ENCODE measurements at places on chromosomes 16 and 17. TPM values are rescaled to one million over a fixed set of nuclear protein-coding genes. Genes with fewer than 3 reads are reported as not detected.
A peak's percentile ranks its signal among the peaks of the same experiment; 100 is the strongest.

GRCh38 chr17:1168533-1169220 is 11.1 kb downstream of the ABR start:
- DNase-seq, result no peak

DNA sequence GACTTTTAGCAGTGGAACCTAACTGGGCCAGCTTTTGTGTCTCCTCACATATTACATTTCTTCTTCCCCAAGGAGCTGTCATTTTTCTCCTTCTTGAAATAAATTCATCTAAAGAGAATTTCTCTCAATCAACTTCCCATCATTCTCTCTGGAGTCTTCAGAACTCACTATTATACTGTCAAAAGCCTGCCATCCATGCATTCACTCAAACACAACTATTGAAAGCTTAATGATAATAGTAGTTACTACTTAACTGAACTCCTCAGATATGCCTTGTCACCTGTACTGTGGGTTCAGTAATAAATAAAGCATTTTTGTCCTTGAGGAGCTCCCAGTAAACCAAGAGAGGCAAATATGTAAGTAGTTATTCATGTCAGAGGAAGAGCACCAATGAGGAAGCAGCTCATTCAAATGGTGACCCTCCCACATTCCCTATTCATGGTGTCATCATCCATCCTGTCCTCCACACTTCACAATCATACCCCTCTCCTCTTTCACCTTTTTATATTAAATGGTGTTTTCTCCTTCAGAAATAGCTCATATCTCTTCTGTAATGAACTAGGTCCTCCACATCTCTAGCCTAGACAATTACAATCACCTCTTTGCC is 162.6 kb downstream of the CA10 start:
- no peak for DNase-seq

DNA sequence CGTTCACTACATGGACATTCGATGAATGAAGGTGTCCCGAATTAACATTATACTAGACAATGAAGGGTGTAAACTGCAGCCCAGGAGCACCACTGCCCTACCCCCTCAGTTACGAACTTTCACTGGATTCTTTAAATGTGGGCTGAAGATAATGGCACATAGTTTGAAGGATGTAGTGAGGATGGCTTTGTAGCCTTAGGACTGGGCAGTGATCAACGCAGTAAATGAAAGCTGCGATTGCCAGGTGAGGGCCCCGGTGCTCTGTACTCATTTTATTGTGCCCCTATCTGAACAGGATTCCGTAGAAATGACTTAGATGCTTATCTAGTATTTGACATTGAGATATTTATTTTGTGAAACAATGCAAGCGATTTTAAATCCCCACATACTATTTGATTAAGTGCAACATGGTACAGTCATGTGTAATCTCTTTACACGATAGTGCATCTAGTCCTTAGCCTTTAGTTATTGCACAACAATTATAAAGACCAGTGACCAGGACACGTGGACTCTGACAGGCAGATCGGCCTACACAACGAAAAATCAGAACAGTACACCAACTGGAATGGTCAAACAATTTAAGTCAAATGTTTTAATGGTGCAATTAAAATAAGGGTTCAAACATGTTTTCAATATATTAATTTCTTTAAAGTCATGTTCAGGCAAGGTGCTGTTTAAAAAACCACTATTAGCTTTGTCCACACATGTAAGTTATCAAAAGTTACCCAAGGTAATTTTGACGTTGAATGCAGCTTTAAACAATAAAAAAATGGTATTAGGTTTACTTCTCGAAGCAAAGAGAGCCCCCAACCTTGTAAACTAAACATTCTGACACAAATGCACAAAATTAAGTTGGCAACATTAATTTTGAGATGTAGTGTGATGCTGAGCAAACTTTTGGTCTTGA is 17.4 kb upstream of the ERN1 start:
- DNase-seq, result no peak

DNA sequence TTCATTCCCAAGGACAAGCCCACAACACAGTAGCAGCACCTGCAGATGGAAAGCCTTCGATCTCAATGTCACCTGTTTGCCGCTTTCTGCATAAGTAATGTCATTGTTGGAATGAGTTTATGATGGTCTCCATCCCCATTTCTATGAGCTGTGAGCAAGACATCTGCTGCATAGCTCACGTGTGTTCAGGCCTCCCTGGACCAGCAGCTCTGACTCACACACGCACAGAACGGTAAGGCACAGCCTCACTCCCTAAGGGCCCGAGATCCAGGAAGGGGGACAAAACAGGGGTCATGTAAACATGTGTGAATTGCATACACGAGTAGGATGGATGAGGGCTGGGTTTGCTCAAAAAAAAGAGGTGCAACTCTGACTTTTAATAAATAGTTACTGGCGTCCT is 223.1 kb downstream of the SOX9 start:
- DNase-seq, result no peak

Gene PLEKHG4
- total RNA-seq, result 21.0 TPM

DNA sequence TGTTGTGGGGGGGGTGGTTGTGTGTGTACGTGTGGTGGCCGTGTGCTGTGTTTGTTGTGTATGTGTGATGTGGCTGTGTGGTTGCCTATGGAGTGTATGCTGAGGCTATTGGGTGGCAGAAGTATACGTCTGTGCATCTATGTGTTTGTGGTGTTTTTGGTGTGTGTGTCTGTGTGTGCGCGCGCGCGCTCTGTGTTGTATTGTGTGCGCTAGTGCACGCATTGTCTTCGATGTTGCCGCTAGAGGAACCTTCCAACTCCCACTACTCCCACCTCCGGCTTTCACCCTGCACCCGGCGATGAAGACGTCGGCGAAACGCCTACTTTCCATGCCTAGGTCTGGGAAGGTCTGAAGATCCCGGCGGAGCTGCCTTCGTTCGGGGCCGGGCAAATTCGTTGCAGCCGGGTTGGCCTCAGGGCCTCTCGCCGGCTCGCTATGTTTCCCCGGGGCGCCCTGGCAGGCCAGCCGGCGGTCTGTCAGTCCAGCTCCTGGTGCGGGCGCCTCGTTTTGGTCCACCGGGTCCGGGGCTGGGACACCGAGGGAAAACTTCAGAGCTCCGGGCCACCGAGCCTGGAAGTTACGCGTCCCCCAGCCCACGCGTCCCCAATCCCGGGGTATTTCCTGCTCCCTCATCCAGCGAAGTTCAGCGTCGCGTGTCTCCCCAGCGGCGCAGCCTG is 5.2 kb upstream of the DLX4 start:
- DNase-seq, result no peak

GRCh38 chr17:80218391-80218790 is 1.7 kb downstream of the SGSH start:
- DNase-seq, result no peak

Gene DLX4
- 1.2 TPM for total RNA-seq

DNA sequence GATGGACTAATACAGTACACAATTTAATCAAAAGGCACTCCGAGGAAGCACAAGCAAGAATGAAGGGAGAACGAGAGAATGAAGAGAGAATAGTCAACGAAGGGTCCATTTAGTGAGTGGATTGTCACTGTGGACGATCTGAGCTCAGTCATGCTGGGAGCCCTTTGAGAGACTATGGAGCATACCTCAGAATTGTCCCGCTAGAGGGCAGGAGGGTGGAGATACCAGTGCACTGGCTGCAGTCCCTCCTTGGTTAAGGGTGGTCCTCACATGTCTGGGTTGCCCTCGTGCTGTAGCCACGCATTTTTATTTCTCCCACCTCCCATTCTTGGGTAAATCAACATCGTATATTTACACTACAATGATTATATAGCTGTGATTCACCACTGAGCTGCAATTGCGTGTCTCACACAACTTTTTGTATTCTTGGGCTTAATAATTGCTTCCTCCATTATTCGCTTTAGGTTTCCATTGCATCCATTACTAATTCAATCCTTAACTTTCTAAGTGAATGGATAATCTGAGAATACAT is 33.2 kb upstream of the FAM20A start:
- DNase-seq, result no peak

DNA sequence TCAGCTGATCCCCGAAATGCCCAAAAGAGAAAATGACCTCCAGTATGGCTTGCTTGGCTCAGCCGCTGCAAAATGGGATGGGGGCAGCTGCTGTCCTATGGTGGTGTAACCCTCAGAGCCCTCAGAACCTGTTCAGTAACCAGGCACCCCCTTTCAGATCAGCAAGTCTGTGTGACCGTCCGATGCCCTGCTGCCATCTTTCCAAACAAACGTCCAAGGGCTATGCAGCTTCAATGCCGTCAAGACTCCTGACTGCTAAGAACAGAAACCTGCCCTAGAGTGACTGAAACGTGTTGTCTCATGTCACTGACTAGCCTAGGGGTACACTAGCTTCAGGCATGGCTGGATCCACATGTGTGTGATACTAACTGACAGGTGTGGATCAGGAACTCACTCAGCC is 70.4 kb downstream of the GNAO1 start:
- DNase-seq, result no peak

DNA sequence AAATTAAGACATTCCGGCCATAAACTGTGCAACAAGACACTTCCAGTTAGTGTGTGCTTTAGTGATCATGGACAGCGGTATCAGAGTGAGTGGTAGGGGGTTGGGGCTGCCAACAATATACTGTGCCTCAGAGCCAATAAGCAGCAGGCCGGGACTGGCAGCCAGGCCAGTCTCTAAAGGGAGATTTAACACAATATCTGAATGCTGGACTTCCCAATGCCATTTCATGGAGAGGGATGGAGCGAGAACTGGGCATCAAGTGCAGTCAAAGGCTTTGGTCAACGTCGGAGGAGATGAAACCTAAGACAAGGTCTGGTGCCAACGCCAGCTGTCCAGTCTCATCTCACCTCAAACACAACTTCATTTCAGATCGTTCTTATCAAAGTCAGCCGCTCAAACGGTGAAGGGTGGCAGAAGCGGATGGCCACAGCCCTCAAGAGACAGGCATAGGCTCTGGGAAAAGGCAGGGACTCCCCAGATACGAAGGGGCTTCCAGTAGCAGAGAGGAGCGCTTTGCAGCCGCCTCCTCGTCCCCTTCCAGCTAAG is 935 bp downstream of the USP32 start:
- peak; percentile 60 for DNase-seq

- DNase-seq, result no peak
Measured at GRCh38 chr16:1069154-1069553, 3.4 kb upstream of the SSTR5 start.

Gene CLCN7
- 29.5 TPM for total RNA-seq

DNA sequence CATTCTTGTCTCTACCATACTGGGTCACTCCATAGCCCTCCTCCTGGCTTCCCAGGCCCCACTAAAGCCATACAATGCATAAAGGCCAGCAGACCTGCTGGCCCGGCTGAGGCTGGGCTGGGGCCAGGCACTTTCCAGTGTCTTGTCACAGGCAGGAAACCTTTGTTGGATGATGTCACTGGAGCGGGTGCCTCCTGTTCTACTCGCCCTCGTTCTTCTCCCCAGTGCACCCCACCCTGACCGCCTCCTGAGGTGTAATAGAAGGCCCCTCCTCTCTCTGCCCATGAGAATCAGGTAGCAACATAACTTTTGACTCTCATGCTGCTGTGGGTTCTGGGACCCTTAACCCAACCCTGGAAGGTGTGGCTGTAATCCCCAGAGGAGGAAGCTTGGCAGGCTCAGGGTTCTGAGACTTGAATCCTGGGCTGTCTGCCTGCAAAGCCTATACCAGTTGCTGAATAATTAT is 54.2 kb upstream of the IL34 start:
- peak; percentile 35 for DNase-seq

- peak; percentile 70 for DNase-seq
Measured at GRCh38 chr16:67857547-67858233, 10.2 kb upstream of the CENPT start.

GRCh38 chr17:61218438-61218837 is 181.2 kb upstream of the TBX2 start:
- DNase-seq, result no peak

- DNase-seq, result no peak
Measured at GRCh38 chr16:85753976-85754375, 3.1 kb upstream of the C16orf74 start.

Gene KRT27
- total RNA-seq, result not detected

- no peak for DNase-seq
Measured at GRCh38 chr16:21163576-21163975, 5.1 kb downstream of the LDAF1 start.

Gene PLXDC1
- 13.1 TPM for total RNA-seq

Gene EFNB3
- 2.3 TPM for total RNA-seq

DNA sequence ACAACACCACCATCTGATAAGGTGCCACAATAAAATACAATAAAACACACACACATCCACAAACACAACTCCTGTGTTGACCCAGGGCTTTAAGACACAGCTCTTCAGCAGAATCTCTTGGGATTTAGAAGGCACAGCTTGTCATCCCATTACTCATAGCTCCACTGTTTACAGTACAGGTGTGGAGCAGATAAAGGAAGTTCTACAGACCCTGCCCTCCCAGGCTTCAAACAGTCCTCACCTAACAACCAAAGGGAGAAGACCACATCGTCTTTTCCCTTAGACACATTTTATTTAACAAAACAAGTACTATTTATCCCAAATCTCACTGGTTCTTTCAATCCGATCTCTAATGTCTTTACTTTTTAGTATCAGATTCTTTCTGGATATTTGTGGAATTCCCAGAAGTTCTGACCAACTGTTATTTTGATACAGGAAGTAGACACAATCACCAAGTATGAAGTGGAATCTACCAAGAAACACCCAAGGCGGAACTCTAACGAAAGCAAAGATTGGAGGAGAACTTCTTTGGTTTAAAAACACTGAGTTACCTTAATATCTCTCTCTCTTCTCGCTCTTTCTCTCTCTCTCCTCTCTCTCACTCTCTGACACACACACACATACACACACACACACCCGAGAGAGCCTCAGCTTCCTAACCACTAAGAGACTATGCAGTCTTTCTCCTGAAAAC is 46.1 kb downstream of the CYTH1 start:
- peak; percentile 33 for DNase-seq

GRCh38 chr16:27355610-27356009 is 41.8 kb downstream of the IL4R start:
- DNase-seq, result no peak

DNA sequence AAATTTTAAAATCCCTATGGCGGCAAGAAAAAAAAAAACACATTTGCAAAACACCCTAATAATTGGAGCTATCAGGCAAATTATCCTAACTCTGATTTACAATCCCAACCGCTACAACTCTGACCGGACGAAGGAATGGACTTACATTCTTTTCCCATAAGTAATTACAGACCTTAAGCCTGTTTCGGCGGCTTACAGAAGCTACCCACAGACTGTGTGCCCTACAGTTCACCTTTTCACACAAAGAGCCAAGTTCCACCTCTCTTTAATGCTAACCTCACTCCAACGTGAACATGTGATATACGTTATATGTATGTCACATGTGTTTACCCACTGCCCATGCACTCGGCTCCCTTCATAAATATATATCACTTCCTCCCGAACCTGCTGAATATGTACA is 8.7 kb upstream of the MEAK7 start:
- DNase-seq, result no peak

DNA sequence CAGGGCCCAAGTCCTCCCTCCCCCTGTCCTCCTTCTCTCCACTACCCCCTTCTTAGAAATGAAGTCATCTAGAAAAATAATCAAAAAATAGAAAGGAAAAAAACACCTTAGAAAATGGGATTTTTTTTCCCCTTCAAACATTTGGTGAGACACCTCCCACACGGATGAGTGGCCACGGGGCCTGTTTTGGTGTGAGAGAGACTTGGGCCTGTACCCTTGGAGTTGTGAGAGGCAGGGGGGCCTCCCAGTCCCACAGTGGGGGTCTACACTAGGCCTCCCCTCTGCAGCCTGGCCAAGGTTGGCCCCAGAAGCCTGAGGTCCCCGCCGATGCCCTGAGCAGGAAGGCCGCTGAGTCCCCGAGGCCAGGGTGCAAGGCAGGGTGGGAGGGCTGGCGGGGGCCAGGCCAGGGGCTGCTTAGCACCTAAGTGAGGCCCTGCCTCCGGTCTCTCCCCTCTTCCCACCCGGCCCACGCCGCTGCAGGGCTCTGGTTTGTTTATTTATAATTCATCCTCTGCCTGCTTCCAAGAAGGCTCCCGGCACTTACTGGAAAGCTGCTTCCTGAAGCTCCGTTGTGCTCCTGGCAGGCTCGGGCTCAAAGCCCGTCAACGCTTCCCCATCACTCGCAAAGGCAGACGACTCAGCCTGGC is 26.4 kb downstream of the NPTX1 start:
- DNase-seq, result peak; percentile 23
